ENCODE measurements at places on chromosomes 12 and 14.

GRCh38 chr14:105023144-105023543 is 2.3 kb upstream of the CDCA4 start:
- H3K36me3 ChIP-seq, result peaks cover 9% of the 10 kb centered on the region
- H3K4me3 ChIP-seq, result peak overlapping the region; percentile 87
- H3K4me1 ChIP-seq, result peaks cover 43% of the 10 kb centered on the region
- H3K27ac ChIP-seq, result no peak overlapping the region
- no peak for DNase-seq
- H3K27me3 ChIP-seq, result no peaks in the 10 kb centered on the region

DNA sequence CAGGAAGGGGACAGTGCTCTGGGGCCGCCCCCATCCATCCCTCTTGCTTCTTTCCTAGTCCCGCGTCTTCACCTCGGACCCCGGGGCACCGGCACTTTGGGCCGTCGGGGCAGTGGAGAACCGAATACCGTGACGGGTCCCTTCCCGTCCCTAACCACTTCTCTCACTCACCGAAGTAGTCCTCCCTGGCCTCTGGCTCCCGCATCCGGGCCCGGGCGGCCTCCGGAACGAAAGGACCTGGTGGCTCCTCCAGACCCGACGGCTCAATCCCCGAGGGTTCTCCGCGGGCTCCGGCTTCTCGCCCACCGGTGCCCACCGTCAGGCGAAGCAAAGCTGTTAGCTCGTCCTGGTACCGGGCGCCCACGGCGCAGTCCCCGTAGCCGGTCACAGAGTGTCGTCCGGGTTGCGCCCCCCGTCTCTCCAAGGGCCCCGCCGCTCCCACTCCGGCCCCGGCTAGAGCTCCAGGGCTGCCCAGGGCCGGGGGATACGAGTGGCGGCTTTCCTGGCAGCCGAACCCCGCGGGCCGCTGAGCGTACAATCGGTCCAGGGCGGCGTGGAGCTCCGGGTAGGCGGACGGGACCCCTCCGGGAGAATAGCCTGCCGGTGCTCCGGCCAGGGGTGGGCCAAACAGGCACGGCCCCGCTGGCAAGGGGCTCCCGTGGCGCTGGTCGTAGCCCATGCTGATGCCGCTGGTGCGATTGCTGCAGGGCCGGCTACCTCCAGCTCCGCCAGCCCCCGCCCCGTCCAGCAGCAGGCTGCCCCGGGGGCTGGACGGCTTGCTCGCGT is 1.1 kb downstream of the AJUBA start:
- peak; percentile 40 for DNase-seq
- H3K4me1 ChIP-seq, result peaks cover 46% of the 10 kb centered on the region
- H3K4me3 ChIP-seq, result no peak overlapping the region
- peaks cover 25% of the 10 kb centered on the region for H3K36me3 ChIP-seq
- H3K27ac ChIP-seq, result no peak overlapping the region

DNA sequence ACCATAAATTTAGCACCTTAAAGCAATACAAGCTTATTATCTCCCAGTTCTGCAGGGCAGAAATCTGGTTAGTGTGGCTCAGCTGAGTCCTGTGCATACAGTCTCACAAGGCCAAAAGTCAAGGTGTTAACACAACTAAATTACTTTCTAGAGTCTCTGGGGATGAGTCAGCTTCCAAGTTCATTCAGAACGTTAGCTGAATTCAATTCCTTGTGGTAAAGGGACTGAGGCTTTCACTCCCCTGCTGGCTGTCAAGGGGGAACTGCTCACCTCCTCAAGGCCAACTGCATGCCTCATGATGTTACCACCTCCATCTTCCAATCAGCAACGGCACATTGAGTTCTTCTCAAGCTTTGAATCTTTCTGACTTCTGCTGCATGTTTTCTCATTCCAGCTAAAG is 27.6 kb downstream of the EML5 start:
- no peak for DNase-seq
- peaks cover 12% of the 10 kb centered on the region for H3K27me3 ChIP-seq
- H3K27ac ChIP-seq, result no peak overlapping the region
- H3K36me3 ChIP-seq, result peaks cover 26% of the 10 kb centered on the region

DNA sequence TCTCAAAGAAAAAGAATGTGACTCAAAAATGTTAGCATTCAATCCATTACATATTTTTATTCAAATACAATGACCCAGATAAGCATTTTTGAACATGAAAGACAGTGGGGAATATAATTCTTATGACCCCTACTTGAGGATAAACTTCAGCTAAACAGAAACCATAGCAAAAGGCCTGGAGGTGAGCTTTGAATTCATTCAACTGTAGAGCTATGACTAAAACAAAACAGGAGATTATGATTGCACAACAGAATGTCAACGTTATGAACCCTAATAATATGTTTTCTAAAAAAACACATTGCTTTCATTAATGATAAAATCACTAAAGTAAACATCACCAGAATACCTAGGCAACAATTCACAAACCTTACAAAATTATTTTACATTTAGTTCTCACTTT is 27.8 kb downstream of the EFCAB11 start:
- no peaks in the 10 kb centered on the region for H3K27me3 ChIP-seq
- DNase-seq, result no peak
- no peak overlapping the region for H3K4me3 ChIP-seq
- no peak overlapping the region for H3K27ac ChIP-seq
- H3K4me1 ChIP-seq, result peaks cover 10% of the 10 kb centered on the region

GRCh38 chr12:79016181-79016580 is 151.6 kb downstream of the SYT1 start:
- H3K4me1 ChIP-seq, result peaks cover 5% of the 10 kb centered on the region
- peaks cover 12% of the 10 kb centered on the region for H3K36me3 ChIP-seq
- H3K27ac ChIP-seq, result no peak overlapping the region

- no peak overlapping the region for H3K4me3 ChIP-seq
- H3K36me3 ChIP-seq, result no peaks in the 10 kb centered on the region
- no peaks in the 10 kb centered on the region for H3K27me3 ChIP-seq
Observed at GRCh38 chr12:123091230-123092150, 59.4 kb downstream of the PITPNM2 start.

All from WTC11 (cell line).